ENCODE measurements at places on chromosomes 5 and 9.

DNA sequence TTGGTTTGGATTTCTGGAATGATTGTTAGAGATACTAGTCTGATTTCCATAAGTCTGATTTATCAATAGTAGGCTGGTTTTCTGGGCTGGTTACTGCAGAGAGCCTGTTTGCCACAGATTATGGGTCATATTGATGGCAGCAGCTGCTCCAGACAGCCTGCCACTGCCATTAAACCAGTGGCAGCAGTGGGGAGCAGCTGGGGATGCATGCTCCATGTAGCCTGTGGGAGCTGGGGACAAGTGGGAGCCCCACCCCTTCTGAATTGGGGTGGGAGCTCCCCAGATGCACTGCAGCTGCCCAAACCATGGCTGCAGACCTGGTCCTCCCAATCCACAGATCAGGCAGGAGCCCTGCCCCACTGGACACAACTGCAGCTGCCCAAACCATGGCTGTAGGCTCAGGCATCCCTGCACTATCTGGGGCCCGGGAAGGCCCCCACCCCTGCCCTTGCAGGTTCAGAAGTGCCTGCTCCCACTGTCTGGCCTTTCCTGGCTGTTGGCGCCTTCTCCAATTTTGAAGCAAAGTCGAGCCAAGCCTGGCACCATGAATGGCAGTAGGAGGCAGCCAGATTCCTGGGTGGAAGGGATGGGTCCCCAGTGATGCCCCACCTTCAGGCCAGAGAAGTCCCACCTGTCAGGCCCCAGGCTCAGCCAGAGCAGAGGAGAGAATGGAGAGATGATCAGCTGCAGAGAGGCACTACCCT lies 402.9 kb upstream of the TYRP1 start:
- no peak for DNase-seq

- no peak for DNase-seq
Observed at GRCh38 chr9:69542058-69542457, 130.1 kb downstream of the APBA1 start.

DNA sequence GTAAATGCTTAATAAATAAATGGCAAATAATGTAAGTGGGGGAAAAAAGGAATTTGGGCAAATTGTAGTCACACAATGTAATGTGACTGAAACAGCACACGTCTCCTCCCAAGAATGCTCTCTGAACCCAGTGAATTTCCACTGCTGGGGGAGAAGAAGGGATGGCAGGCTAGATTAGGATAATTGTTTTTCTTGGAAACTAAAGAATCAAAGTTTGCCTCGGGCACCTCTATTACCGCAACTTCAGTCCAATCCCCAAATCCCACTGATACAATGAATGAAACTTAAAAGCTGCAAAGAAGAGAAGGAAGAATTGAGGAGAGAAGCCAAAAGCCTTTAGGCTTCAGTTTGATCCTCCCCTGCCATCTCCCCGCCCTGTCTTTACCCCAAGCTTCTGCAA lies 423.2 kb upstream of the PAPPA start:
- no peak for DNase-seq

DNA sequence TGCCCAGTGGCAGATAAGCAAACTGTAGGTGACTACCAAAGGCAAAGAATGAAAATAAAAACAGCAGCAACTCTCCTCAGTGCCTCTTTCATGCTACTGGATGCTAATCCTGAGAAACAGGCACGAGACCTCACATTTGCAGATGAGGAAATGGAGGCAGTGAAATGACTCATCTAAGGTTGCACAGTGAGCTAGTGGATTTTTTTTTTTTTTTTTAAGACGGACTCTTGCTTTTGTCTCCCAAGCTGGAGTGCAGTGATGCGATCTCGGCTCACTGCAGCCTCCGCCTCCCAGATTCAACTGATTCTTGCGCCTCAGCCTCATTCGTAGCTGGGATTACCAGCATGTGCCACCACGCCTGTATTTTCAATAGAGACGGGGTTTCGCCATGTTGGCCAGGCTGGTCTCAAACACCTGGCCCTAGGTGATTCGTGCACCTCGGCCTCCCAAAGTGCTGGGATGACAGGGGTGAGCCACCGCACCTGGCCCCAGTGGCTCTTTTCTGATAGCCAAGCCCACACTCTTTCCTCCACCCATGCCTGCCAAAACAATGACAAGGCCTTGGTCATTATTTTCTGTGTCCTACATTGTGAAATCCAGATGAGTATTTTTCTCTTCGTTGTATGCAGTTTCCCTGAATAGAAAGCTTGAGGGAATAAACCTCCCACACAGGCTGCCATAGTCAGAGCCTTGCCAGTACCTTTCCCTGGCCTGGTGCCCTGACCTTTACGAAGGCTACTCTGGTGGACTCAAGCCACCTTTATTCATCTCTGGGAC lies 19.2 kb downstream of the DOCK2 start:
- no peak for DNase-seq
